NCI-H1417 (cell line): ENCODE measurements at places on chromosomes 1 and 21.
A peak's percentile ranks its signal among the peaks of the same experiment; 100 is the strongest.

DNA sequence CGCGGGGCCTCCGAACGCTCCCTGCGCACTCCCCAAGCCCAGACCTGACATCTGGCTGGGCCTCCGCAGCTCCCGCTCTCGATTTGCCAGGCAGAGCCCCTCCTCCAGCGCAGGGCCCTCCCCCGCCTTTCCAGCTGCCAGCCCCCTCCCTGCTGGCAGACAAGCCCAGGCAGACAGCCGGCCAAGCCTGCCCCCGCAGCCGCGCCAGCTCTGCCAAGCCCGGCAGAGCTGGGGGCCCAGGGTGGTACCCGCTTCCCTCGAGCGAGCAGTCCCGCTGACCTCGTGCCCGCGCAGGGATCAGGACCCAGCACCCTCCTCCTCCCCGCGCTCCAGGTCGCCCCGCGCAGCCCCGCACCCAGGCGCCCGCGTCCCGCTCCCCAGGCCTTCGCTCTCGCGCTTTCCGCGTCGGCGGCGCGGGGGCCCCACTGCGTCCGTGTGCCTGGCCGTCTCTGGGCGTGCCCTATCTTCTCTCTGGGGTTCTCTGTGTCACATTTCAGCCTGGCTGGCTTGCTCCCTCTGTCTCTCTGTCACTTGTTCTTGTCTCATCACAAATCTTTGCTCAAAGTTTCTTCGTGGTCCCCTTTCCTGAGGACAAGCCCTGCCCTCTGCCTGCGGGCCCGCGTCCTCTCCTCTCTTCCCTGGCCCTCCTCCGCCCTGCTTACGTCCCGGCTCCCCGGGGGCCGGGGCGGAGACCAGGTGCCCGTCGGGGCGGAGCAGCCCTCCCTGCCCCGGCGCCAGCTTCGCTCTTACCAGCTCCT, 580 bp downstream of the INKA2 start:
- DNase-seq: peak; percentile 91

- DNase-seq: no peak
Measured at GRCh38 chr1:246161626-246162025, 345.5 kb downstream of the SMYD3 start.

DNA sequence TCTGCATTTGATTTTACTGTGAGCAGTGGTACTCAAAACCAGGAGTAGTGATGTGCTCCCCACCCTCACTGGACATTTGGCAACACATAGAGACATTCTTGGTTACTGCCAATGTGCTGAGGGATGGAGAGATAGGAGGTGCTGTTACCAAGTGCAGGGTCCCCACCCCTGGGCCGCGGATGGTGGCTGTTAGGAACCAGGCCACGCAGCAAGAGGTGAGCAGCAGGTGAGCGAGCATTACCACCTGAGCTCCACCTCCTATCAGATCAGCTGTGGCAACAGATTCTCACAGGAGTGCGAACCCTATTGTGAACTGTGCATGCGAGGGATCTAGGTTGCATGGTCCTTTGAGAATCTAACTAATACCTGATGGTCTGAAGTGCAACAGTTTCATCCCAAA, 95.7 kb downstream of the AKT3 start:
- no peak for DNase-seq

DNA sequence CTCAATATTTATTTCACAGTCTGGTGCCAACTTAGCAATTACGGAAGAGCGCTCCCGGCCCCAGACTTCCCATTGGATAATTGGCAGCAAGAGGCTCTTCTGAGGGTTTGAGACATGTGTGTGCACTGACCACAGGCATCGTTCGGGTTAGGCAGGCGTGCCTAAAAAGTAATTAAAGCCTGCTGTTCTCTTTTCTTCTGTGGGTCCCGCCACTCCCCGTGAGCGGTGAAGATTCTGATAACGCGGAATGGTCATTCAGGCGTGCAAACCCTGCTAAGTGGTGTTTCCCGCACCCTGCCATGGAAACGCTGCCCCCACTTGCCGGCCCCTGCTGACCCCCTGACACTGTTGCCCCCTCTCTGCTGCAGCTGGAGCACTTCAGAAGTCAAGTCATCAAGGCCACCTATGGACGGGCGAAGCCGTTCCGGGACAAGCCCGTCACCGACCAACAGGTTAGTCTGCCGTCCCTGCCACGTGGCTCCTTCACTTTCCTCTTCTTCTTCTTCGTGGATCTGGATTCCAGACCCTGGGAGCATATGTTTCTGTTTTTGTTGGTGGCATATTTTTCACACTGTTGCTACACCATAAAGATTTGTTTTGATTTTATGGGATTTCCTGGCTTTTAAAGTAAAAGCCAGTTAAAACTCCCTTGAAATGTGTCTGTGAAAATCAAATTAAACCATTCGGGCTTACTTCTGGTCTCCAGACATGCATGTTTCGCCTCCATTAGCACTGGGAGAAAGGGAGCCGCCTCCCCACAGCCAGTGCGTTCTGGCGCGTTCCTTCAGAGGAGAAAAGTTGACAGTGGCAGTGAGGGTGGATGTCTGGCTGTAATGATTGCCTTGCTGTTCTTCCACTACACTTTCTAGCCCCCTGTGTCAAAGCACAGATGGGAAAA, 79.9 kb downstream of the FHAD1 start:
- DNase-seq: peak; percentile 79

DNA sequence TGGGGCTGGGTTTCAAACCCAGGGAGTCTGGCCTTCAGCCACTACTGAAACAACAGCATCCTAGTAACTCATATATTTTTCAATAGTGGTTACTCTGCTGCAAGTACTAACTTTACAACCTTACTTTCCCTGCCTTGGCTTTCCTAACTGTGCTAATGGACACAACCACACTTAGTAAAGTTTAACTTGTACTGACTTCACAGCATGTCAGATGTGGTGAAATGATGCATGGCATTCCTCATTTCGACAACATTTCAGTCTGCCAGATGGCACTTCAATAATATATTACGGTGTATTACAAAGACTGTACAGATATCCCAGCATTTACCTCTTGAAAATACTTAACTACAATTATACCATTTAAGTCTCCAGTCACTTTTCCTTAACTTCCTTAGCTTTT, 27.8 kb downstream of the LRRC7 start:
- DNase-seq: no peak

- no peak for DNase-seq
Measured at GRCh38 chr1:10193288-10193687, 17.1 kb upstream of the KIF1B start.

DNA sequence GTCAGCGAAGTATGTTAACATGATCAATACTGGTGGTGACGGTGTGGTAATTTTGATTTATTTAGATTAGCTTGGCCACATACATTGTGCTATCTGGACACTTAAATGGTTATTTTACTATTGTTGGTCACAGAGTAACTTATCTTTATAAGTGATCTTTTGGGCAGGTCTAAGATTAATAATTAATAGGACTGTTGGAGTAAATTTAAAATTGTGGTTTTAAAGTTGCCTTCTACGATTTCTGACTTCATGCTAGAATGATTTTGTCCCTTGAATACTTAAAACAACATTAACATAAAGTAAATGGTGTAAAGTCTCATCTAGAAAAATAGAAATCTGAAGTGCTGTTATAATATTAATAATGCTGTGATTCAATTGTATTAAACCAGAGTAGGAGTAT, 14.7 kb downstream of the SRRM1 start:
- no peak for DNase-seq

DNA sequence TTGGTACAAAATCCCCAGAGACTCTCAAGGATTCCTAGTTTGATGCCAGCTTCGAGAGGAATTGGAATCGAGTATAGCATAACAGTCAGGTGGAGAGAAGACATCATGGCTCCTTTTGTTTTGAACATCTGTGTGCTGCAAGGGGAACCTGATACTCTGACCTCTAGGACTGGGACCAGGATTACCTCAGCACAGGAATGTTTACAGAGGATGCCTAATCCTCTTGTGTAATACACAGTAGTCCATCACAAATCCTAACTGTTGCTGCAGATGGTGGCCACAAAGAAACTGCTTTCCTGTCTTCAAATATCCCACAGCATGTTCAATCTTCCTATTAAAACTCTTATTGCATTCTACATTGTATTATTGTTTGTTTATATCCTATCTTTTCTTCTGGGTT, 111.8 kb upstream of the PRMT6 start:
- no peak for DNase-seq

DNA sequence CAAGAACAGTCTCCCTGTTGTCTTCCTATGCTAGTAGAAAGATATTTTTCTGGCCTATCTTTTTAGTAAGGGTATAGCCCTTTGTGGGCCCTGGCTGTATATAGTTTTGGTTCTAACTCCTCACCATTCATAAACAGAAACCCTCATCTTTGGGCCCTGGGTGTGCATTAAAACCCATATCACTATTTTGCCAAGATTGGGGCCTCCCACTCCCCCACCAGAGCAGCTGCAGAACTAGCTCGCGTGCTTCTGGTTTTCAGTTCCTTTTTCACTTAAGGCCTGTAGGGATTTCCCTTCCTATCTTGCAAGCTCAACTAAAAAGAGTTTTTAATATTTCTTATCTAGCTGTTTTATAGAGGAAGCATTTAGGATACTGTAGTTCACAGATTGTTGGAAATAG, 106.4 kb downstream of the RGL1 start:
- DNase-seq: no peak

GRCh38 chr1:11878891-11879190, 20.1 kb upstream of the NPPB start:
- no peak for DNase-seq

GRCh38 chr1:210222340-210223006, 10.1 kb upstream of the SERTAD4 start:
- DNase-seq: peak; percentile 42

DNA sequence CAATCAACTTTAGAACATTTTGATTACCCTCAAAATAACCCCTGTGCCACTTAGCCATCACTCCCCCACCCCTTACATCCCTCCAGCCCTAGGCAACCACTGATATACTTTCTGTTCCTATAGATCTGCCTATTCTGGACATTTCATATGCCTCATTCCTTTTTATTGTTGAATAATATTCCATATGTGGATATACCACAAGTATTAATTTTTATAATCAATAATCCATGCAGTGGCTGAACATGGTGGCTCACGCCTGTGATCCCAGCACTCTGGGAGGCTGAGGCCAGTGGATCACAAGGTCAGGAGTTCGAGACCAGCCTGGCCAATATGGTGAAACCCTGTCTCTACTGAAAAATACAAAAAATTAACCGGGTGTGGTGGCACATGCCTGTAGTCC, 20.1 kb upstream of the MED18 start:
- DNase-seq: no peak

DNA sequence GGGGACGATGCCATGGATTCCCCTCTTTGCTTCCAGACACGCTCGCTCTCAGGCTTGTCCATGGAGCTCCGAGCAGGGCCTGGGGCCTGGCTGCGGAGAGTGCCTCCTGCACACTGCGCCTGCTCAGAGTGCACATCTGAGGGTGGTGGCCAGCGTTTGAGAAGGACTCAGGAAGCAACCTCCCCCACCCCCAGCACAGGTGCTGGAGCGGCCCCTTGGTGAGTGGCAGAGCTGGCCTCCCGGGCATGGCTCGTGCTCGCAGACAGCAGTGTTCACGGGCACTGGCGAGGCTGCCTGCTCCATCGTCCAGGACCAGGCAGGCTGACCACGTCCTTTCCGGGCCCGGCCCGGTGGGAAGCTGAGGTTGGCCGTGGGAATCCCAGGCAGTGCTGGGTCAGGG, 2.8 kb downstream of the SPATC1L start:
- no peak for DNase-seq

GRCh38 chr1:147676311-147677085, 6.2 kb upstream of the ACP6 start:
- DNase-seq: no peak

DNA sequence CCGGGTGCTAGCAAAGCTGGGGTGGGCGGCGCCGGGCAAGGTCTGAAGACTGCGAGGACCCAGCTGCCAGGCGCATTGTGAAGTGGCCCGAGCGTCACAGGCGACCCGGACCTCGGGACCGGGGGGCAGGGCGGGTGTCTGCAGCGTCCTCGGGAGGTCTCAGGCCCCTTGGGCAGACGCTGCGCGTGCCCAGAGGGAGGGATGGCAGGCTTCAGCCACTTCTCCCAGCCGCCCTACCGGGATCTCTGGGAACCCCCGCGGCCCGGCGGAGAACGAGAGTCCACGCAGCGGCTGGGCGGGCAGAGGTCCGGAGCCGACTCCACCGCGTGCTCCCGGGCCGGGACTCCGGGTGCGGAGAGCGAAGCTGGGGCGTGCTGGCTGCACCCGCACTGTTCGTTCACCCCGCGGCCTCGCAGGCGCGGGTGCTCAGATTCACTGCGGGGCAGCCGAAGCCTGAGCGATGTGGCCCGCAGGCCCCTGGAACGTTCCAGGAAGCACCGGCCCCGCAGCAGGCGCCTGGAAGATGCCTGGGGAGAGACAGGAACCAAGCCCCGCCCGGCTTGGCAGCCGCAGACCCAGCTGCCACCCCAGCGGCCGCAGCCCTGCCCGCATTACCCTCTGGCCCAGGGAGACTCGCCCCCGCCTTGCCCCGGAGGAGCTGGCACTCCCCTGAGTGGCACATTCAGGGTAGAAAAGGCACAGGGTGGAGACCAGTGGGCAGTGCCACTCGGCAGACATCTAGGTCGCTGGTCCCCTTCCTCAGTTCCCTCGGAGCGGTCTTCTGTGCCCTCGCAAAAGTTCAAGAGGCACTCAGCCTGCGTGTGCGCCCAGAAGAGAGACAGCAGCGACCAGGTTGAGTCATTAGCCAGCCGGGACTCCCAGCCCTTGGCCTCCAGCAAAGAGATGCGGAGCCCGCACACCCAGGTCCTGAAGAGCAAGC, at the start of gene CCDC185:
Gene CCDC185, plus strand, starts transcription at position 141 of the 940 bp plus-strand sequence. Its CDS starts 61 bp downstream, at position 202.
- DNase-seq: peak; percentile 70
